ENCODE measurements at places on chromosomes 5 and 9.
A peak's percentile ranks its signal among the peaks of the same experiment; 100 is the strongest.

- DNase-seq = no peak
These were observed 123.9 kb downstream of the GHR start for GRCh38 chr5:42547141-42547540.

GRCh38 chr9:34430843-34431437 lies 27.4 kb downstream of the FAM219A start:
- peak; percentile 78 for DNase-seq

DNA sequence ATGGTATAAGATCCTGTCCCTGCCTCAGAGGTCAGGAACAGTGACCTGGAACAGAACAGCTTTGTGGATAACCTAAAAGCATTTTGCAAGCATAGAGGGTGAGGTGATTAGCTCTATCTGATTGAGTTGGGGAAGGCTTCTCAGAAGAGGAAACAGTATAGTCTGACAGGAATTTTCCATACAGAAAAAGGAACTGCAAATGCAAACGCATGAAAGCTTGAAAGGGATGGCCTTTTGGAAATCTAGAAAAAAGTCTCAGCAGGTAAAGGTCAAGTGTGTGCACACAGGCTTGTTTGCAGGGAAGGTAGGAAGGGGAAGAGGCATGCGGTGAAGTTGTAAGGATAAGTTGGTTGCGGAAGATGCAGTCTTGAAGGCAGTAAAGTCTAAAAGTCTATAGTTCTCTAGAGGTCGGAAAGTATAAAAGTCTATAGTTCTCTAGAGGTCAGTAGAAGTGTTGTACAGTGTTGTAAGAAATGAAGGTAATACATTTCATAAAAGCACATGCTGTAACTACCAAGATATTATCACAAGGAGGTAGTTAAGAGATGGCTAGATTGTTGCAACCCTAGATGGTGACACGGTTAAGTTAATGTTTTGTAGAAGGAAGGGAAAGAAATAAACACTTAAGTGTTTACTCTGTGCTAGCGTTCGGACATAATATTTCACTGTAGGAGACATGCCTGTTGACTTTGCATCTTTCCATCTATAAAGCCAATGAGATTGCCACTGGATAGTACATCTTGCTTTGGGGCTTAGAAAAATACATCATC lies 16.7 kb upstream of the HSPB3 start:
- DNase-seq = no peak

- no peak for DNase-seq
These were observed 84.5 kb upstream of the CTNNA1 start for GRCh38 chr5:138668451-138669380.
